Stimulated activated CD4-positive, alpha-beta T cell treated with anti-CD3 and anti-CD28 coated beads, Interleukin-15, amount 100 ng/mL, for 1 hour (primary cell): ENCODE measurements at places on chromosomes 2 and 18.

DNA sequence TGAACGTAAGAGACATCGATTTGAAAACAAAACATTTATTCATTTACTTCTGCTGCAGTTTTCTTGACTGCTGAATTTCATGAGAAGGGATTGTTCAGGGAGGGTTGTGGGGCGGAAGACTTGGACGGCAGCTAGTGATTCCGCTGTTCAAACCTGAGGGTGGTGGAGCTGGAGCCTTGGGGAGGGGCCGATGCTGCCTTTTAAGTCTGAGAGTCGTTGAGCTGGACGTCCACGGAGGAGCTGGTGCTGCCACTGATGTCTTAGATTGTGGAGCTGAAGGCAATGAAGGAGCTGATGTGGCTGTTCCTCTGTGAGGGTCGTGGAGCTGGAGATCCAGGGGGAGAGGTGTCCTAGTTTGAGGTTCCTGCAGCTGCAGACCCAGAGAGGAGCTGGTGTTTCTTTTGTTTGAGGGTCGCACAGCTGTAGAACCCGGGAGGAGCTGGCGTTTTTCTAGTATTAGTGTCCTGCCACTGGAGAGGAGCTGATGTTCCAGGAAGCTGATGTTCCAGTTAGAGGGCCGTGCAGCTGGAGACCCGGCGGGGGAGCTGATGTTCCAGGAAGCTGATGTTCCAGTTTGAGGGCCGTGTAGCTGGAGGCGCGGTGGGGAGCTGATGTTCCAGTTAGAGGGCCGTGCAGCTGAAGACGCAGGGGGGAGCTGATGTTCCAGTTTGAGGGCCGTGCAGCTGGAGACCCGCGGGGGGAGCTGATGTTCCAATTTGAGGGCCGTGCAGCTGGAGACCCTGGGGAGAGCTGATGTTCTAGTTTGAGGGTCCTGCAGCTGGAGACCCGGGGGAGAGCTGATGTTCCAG, 150.9 kb downstream of the RTP5 start:
- DNase-seq = no peak

- no peak for DNase-seq
Measured at GRCh38 chr18:37854396-37854795, 288.8 kb upstream of the CELF4 start.

- DNase-seq = no peak
Measured at GRCh38 chr2:219997341-219997851, 370.0 kb downstream of the SLC4A3 start.

DNA sequence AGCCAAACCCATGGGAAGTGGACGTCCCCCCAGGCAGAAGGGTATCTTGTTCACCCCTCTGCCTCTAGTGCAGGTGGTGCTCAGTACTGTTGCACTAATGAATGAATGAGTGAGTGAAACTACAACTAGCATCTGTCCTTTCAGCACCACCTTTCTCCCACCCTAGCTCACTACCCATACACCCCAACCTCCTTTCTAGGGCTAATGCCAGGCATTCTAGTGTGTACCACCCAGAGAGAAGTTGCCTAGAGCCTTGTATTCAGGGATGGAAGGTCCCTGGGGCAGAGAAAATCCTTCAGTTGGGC, 22.5 kb downstream of the CCT7 start:
- no peak for DNase-seq

GRCh38 chr18:55265984-55266383, 306.7 kb upstream of the CCDC68 start:
- no peak for DNase-seq

- DNase-seq = no peak
Measured at GRCh38 chr2:103780088-103780702, 1018.4 kb downstream of the TMEM182 start.

GRCh38 chr2:208239770-208240493, 14.9 kb downstream of the IDH1 start:
- DNase-seq = no peak
